NCI-H187 treated with DMSO at 0.1 percent for 48 hours (cell line): ENCODE measurements at places on chromosomes 4 and X.

DNA sequence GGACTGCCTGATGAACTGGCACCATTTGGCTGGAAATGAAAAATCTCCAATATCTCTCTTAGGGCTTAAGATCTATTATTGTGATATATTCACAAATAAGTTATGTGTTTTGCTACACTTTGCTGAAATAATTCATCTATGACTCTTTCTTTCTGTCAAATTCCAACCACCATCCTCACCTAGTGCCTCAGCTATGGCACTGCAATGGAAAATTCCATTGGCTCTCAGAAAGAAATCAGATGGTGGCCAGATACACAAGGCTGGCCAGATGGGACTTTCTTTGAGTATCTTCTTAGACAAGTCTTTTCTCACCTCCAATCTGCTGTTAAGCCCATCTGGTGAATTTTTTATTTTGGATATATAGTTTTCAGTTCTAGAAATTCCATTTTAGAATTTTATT is 28.0 kb downstream of the NAT8L start:
- DNase-seq = no peak

DNA sequence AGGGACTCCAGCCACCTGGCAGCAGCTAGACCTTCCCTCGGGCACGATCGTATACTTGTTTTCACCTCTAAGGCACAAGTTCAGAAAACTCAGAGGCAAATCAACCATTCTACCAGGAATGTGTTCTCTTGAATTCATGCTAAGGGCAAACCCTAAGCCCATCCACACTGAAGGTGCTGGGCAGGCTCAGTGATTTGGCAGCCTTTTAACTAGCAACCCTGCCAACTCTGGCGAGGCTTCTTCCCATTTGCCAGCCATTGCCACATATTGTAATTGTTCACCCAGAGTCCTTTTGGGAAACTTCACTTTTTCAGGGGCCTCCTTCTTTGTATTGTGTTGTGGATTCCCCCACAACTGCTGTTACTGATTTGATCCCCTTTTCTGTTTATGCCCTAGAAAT is 298.6 kb upstream of the LDB2 start:
- no peak for DNase-seq

DNA sequence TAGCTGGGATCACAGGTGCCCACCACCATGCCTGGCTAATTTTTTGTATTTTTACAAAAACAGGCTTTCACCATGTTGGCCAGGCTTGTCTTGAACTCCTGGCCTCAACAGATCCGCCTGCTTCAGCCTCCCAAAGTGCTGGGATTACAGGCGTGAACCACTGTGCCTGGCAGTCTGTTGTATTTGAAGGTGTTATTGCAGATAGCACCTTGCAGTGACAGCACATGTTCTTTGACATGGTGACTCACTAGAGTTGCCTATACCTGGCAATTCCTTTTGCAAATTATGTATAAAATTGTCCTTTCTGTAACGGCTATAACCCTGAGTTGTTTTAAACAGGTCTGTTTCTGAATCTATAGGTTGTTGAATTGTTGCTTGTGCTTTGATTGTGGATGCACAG is 7.9 kb downstream of the OGT start:
- DNase-seq = no peak

- no peak for DNase-seq
These were observed 90.6 kb downstream of the MID1IP1 start for GRCh38 chrX:38891641-38892413.

DNA sequence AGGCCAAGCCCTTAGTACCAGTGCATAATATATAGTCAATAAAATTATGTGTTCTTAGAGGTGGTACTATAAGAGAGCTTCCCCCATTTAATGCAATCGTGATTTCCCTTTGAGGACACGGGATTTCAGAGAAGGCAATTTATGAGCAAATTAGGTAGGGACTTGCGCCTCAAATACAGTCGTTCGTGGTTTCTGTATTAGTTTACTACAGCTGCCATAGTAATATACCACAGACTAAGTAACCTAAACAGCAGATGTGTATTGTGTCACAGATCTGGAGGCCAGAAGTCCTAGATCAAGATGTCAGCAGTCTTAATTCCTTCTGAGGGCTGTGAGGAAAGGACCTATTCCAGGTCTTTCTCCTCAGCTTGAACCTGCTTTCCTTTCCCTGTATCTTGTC is 1.5 kb upstream of the PUDP start:
- no peak for DNase-seq

DNA sequence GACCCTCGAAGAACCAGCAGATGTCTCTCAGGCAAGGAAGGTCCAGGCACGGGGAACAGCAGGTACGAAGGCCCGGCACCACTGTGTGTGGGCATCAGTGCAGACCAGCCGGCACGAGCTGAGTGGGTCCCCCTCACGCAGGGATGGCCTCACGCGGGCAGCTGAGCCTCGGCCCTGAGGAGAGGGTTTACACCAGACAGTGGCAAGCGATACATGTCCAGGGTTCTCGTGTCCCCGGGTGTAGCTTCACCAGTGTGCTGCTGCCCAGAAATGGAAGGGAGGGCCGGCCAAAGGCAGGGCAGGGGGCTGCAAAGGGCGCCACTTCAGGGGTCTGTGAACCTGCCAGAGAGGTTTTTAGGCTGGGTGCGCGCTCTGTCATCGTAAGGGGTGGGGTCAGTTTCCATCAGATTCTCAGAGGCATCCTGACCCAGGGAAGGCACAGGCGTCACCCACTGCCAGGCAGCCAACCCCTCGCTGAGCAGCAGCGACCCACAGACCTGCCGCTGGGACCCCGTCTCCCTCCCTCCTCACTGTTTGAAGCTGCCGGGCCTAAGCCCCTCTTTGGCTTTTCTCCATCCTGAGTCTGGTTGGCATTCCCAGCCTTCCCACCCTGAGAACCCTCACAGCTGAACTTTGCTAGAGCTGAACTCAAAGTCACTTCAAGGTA is 107.0 kb downstream of the CPZ start:
- no peak for DNase-seq

GRCh38 chrX:9897761-9898161 is 69.4 kb upstream of the CLDN34 start:
- no peak for DNase-seq

DNA sequence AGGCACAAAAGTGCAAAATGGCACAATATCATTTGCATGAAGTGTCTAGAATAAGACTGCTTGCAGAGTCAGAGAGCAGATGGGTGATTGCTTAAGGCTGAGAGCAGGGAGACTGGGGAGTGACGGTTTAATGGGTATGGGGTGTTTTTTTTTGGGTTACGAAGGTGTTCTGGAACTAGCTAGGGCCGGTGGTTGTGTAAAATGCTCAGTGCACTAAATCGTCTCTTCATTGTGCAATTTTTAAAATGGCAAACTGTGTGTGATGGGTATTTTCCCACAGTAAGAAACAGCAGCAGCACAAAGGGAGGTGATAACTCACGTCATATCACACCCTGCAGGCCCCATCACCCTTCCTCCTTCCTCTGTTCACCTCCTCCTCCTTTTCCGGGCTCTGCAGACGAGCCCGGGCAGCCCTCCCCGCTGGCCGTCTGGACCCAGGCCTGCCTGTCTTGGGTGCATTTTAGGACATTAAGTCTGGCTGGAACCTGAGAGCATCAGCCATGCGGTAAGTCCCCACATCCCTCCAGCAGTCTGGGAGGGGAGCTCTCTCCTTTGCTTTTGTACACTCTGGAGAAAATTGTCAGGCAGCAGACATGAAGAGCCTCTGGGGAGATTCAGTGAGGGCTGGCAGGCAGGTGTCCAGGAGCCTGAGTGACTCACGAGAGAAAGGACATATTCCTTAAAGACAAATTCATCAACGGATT is 42.7 kb downstream of the ASMT start:
- DNase-seq = peak; percentile 39

DNA sequence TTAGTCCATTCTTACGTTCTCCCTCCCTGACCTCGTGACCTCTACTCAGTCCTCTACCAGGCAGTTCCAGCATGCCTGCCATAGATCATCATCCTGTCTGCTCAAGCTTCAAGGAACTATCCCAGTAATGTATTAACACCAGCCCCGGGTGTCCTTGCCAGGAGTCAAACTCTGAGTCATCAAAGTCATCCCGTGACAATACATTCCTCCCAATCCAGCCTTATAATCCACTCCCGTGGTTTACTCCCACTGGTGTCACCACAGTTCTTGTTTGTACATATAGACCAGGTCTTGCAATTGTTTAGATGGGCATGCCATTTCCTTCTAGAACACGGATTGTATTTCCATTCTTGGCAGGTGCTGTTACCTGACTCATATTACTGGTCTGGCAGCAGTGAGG is 68.7 kb upstream of the TAB3 start:
- no peak for DNase-seq

DNA sequence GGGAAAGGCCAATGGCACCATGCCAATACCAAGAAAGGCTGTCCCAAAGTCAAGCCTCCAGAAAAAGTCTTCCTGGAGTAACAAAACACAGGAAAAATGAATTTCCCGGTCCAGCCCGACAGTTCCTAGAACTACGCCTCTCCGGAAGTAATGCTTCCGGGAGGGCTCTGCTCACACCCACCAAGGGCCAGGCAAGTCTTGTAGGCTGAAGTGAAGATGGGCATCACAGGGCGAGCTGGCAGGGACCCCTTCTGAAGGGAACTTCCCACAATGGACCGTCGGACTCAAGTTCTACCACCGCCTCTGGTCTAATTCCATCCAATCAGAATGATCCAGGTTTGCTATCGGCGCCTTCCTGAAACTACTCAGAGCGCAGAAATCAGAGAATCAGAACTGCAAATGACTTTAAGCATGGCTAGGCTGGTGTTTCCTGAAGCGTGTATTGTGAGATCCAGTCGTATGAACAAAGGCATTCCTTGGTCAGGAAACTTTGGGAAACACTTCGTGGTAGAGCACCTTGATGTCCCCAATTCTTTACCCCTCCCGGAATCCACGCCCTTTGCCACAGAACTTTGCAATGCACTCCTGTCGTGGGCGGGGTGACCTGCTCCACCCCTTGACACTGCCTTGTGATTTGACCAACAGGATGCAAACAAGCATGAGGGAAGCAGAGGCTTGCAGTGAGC is 127.8 kb downstream of the BCOR start:
- DNase-seq = no peak

GRCh38 chrX:15129412-15129811 is 140.5 kb downstream of the ASB9 start:
- DNase-seq = no peak

DNA sequence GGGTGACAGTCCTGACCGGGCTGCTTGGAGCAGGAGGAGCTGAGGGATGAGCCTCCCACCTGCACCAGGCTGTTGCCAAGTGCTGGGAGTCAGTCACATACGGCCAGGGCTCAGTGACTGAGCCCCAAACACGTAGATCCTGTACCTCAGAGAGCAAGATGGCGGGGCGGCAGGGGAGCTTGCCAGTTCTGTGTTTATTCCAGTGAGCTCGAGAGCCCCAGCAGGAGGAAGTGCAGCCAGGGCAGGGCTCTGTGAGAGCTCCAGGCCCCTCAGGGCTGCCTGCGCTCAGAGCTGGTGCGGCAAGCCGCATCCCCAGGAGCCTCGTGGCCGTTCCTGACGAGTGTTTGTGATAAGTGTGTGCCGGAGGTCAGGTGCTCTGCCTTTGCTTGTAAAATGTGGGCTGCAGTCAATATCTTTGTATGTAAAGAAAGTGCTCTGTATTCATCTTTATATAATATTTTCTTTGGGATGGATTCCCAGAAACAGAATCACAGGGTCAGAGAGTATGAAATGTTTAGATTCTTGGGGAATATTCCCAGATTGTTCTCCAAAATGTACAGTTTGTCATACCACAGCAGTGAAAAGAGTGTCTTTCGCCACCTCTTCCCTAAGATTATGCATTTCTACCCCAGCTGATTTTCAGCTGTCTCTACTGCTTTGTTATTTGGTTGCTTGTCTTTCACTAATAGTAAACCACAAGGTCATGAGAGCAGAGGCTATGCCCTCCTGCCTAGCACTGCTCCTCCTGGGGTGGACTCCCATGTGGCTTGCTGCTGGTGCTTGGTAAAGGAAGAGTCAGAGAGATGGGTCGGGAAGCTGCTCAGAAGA is 50.3 kb downstream of the NELFA start:
- no peak for DNase-seq

GRCh38 chr4:38442073-38442788 is 221.8 kb upstream of the KLF3 start:
- DNase-seq = no peak

GRCh38 chr4:163967263-163967662 is 472.8 kb downstream of the TMA16 start:
- no peak for DNase-seq

DNA sequence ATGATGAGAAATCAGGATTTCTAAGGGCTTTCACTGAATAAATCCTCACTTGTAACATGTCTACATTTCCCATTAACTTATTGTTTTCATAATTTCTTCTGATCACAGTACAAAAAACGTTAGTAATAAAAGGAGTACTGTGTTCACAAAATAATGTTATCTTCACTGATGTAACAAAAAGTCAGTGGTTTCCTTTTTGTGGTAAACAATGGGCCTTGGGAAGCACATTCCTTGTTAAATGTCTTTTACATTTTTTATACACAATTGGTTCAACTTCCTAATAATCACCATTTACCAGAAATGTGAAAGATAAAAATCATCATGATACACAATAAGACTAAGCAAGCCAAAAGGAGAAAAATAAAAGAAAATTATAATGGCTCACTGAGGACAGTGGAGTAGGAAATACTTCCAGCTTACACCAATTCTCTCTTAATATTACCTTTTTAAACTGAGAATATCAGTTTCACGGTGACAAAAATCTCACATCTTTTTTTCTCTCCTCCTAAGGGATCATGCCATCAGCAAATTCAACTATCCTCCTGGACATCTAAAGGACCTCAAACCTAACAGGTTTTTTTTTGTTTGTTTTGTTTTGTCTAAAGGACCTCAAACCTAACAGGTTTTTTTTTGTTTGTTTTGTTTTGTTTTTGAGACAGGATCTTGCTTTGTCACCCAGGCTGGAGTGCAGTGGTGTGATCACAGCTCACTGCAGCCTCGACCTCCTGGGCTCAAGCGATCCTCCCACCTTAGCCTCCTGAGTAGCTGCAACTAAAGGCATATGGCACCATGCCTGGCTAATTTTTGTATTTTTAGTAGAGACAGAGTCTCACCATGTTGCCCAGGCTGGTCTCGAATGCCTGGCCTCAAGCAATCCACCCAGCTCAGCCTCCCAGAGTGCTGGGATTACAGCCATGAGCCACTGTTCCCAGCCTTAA is 57.3 kb downstream of the FRYL start:
- DNase-seq = no peak
